Cardiac muscle cell (in vitro differentiated cells and primary cell): ENCODE measurements at places on chromosomes 4 and X. TPM values are rescaled to one million over a fixed set of nuclear protein-coding genes. Genes with fewer than 3 reads are reported as not detected.

GRCh38 chr4:23782778-23783437, 106.9 kb downstream of the PPARGC1A start:
- H3K4me3 ChIP-seq = no peak overlapping the region
- H3K27me3 ChIP-seq = no peaks in the 10 kb centered on the region
- no peak for DNase-seq

- H3K27ac ChIP-seq = no peak overlapping the region
- no peaks in the 10 kb centered on the region for H3K27me3 ChIP-seq
- no peak overlapping the region for H3K4me3 ChIP-seq
- H3K4me1 ChIP-seq = no peaks in the 10 kb centered on the region
- DNase-seq = no peak
Observed at GRCh38 chr4:2685541-2685940, 70.6 kb downstream of the TNIP2 start.

DNA sequence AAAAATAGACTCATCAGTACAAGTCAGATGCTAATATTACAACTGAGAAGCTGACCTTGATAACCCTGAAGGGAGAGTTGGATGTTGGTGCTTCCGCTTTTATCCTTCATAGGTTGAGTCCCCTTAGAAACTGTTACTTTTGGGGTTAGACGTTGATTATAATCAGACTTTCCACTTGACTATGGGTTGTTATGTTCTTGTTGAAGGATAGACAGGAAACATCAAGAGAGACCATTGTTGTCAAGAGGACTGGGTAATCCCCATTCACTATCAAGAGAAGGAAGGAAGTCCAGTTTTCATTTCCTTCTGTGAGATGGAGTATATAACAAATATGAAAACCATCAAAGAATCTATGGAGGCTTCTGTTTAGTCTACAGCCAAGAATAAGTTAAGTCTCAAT, 229.9 kb upstream of the AFF2 start:
- no peak for DNase-seq
- no peak overlapping the region for H3K27ac ChIP-seq
- no peaks in the 10 kb centered on the region for H3K36me3 ChIP-seq
- no peaks in the 10 kb centered on the region for H3K27me3 ChIP-seq

GRCh38 chr4:87353592-87353991, 30.9 kb upstream of the HSD17B13 start:
- H3K27ac ChIP-seq = peak overlapping the region; percentile 27
- no peaks in the 10 kb centered on the region for H3K27me3 ChIP-seq
- DNase-seq = peak; percentile 71
- no peaks in the 10 kb centered on the region for H3K36me3 ChIP-seq
- H3K4me3 ChIP-seq = no peak overlapping the region
- H3K4me1 ChIP-seq = no peaks in the 10 kb centered on the region

DNA sequence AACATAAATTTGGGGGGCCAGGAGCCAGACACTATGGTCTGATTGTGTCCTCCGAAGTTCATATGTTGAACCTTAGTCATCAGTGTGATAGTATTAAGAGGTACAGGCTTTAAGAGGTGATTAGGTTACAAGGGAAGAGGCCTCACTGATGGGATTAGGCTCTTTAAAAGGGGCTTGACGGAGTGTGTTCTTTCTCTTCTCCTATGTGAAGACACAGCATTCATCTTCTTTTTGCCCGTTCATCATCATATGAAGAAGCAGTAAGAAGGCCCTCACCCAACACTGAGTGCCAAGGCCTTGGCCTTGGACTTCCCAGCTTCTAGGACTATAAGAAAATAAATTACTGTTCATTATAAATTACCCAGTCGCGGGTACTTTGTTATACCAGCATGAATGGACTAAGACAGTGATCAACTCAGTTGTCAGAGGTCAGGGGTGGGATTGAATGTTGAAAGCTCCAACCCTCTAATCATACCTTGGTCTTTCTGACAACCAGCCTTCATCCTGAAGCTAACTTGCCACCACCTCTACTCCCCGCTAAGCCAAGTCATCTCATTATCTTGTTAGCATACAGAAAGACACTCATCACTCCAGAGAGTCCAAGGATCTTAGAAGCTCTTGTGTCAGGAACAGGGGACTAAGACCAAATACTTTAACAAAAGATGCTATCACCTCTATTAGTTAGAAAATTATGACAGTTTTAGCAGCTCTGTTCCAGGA, 543.4 kb upstream of the DIPK2B start:
- H3K4me3 ChIP-seq = no peak overlapping the region
- no peaks in the 10 kb centered on the region for H3K36me3 ChIP-seq
- no peak overlapping the region for H3K27ac ChIP-seq
- no peaks in the 10 kb centered on the region for H3K27me3 ChIP-seq

GRCh38 chrX:26409636-26410035, 193.7 kb downstream of the MAGEB5 start:
- H3K36me3 ChIP-seq = no peaks in the 10 kb centered on the region
- no peak overlapping the region for H3K4me3 ChIP-seq
- DNase-seq = no peak
- no peaks in the 10 kb centered on the region for H3K4me1 ChIP-seq

ARHGAP36 gene
- total RNA-seq = not detected in 2 replicates

PRR32 gene
- total RNA-seq = 1.5 TPM in 1 of 2 replicates, not detected in the other

MAGEA12 gene
- total RNA-seq = not detected in 2 replicates
